Dorsolateral prefrontal cortex (tissue), 122 donors: ENCODE measurements at places on chromosomes 6 and 20. TPM values are rescaled to one million over a fixed set of nuclear protein-coding genes. Genes with fewer than 3 reads are reported as not detected.

Gene MOXD1
- total RNA-seq = 12.1 TPM

Gene ACSS1
- 37.5 TPM for total RNA-seq

Gene DNAH8
- 0.09 TPM for total RNA-seq

Gene MEI4
- 0.20 TPM for total RNA-seq

Gene DEFB123
- not detected for total RNA-seq

Gene WFDC10B
- not detected for total RNA-seq

Gene LY6G6F
- not detected for total RNA-seq

Gene SIGLEC1
- total RNA-seq = 1.1 TPM

GRCh38 chr6:1599469-1599868, 10.2 kb upstream of the FOXC1 start:
- no peak for DNase-seq

GRCh38 chr6:113859349-113860180, 2.4 kb downstream of the MARCKS start:
- DNase-seq = no peak

- DNase-seq = no peak
Measured at GRCh38 chr20:48921883-48922820, 641 bp downstream of the ARFGEF2 start.

- DNase-seq = no peak
Measured at GRCh38 chr6:166488076-166488685, 98.3 kb downstream of the RAMACL start.

DNA sequence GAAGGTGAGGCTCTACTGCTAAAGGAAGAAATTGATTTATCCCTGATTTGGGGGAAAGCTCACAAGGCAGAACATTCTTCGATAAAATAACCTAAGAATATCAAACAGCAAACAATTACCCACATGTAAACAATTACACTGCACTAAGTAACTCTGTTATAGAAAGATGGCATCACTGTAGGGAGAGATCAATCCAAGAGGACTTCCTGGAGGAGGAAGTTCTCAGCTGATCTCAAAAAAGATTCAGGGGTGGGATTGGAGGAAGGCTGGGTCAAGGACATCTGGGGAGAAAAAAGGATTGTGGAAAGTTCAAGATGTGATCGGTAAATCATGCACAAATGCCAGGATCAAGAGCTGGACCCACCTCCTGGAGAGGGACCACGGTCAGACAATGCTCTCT, 361.0 kb upstream of the SULF2 start:
- DNase-seq = no peak

DNA sequence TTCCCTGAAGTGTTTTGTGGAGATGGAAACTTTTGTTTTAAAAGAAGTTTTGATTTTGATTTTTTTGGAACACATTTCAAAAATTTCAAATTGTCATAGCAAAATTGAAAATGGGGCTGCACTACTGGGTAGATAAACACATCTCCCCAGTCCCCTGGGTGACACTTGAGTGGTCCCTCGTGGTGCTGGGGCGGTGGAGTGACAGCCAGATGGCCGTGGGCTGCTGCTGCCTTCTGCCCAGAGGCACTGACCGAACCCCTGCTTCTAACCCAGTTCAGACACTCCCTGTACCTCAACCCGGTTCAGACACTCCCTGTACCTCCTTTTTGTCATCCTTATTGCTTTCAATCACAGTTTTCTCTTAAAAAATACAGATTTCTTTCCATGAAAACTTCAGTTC, 69.9 kb upstream of the SYNJ2 start:
- DNase-seq = no peak

GRCh38 chr6:12431023-12431422, 140.9 kb downstream of the EDN1 start:
- DNase-seq = no peak

- DNase-seq = no peak
Measured at GRCh38 chr6:30331981-30332380, 5.3 kb downstream of the TRIM39 start.

GRCh38 chr20:39878809-39879208, 810.2 kb downstream of the MAFB start:
- no peak for DNase-seq

DNA sequence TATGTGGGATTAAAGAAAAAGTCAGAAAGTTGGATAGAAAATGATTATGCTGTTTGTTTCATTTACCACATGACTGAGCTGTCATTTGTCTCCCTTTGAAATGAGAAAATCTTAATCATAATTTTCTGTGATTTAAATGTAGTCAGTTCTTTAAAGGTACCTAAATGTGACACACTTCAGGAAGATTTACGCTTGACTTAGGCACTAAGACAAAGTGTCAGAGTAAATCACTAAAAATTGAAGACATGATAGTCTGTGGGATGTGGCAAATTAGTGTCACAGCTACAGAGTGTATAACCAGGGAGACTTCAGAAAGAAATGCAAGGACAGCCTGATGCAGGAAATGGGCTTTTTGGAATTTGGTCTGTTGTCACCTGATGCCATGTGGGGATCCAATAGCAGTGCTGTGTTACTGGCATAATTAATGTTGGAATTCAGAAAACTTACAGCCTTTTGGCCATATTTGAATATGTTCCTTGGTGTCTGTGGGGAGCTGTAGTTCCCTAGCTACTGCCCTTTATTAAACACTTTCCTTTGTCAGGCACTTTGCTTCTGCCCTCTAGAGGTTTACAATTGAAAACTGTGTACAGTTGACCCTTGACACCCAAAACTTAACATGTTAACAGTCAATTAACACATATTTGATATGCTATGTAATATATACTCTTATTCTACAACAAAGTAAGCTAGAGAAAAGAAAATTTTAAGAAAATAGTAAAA, 493.8 kb downstream of the UTRN start:
- no peak for DNase-seq

DNA sequence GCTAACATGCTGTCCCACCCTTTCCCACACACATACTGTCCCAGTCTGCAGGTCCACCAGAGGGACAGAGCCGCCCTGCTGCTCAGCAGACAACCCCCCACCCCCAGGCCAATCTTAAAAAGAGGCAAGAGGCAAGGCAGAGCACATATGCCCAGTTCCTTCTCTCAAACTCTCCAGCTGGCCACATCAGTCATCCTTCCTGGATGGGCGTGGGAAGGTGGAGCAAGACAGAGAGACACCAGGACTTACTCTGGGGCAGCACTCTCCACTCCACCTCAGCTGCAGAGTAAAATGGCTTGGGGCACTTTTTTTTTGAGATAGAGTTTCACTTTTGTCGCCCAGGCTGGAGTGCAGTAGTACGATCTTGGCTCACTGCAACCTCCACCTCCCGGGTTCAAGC, 10.8 kb downstream of the MOCS3 start:
- DNase-seq = no peak

- no peak for DNase-seq
Measured at GRCh38 chr20:16013631-16014030, 559.6 kb downstream of the KIF16B start.

GRCh38 chr6:36118550-36119107, 11.7 kb upstream of the MAPK13 start:
- no peak for DNase-seq

GRCh38 chr6:146850238-146850896, 251.6 kb downstream of the ADGB start:
- peak; percentile 22 for DNase-seq

GRCh38 chr6:21208081-21208795, 385.3 kb upstream of the SOX4 start:
- DNase-seq = no peak

- DNase-seq = no peak
Measured at GRCh38 chr20:61052195-61052750, 199.8 kb upstream of the CDH4 start.

DNA sequence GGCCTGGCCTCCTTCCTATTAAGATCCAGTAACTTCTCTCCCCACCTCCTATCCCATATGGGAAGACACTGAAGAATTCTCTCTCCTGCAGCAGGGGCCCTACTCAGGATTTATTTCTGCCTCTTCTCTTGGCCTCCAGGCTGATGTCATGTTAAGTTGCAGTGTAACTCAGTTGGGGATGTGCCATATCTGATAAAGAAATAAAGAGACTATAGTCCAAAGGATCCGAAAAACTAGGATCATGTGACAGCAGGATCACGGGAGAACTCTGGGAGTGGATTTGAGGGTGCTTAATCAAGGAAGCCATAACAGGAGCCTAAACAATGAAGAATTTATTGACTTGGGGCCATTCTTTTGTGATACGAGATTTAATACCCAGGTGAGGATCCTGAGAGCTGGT, 38.5 kb upstream of the TGM6 start:
- DNase-seq = no peak

DNA sequence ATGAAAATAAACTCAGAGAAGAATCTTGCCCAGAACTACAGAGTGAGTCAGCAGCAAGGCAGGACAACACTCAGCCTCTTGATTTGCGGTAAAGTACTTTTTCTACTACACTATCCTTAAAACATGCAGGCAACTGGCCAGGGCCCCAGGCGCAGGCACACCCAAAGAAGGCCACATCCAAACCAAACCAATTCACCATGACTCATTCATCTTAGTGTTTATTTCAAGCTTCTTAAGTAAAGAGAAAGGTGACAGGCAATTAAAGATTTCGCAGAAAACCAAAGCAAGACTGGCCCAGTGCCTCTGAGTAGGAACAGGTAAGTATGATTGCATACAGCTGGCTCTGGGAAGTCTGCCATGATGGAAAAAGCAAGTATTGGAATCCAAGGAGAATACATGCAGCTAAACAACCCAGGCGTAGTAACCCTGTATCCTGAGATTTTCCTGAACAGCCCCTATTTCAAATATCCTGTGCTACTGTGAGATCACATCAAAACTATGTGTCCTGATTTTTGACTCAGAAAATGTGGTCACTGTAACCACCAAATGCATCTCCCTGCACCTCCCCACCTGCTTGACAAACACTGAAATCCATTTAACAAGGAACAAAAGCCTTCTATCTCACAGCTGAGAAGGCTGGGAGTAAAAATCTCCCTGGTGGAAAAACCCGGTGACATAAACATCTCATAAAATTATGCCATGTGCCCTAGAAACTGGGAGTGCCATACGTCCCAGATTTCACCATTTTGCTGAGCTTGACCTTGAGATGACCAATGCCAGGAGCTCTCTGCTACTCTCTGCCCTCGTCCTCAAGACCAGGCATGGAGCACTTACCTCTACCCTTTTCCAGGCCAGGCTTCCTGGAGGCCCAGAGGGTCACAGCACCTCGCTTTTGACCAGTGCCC, 12.4 kb downstream of the WFDC3 start:
- DNase-seq = peak; percentile 60

DNA sequence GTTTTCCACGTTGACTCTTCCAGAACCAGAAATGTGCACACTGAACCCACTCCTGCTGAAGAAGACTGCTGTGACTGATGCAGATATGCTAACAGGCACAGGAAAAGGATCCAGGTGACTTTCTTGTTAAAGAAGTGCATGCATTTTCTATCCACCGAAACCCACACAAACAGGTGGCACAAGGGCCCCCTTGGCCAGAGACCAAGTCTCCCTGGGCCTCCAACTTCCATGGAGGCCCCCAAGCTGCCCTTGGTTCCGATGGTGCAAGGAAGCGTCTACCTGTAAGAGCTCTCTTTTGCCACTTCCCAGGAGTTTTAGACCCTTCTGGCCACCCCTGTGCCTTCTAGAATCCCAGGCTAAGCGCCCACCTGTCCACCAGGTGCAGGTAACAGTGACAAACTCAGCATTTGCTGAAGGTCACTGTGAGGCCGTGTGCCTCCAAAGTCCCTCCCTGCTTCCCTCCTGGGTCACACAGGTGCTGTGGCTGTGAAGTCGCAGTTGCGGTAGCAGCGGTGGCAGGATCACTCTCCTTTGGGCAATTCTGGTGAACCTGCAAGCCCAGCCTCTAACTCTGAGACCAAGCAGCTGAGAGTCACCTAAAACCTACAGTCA, 134.8 kb downstream of the PXDC1 start:
- DNase-seq = no peak

DNA sequence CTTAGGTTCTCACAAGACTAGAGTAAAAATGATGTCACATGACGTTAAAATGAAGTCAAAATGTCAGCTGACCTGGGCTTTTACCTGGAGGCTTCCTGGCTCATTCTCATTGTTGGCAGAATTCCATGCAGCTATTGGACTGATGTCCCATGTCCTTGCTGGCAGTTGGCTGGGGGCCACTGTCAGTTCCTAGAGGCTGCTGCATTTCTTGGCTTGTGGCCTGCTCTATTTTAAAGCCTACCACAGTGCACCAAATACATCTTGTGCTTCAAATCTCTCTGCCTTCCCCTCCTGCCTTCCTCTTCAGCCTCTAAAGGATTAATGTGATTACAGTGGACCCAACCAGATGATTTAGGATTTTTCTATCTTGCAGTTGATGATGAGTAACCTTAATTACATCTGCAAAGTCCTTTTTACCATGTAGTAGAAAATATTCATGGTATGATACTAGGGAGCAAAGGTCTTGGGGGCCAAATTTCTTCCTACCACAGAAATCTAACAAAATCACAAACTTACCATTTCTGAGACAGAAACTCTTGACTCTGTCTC, 81.9 kb downstream of the FIG4 start:
- no peak for DNase-seq

GRCh38 chr20:20365480-20366161, 2.3 kb upstream of the INSM1 start:
- no peak for DNase-seq

GRCh38 chr6:121614115-121614514, 178.7 kb downstream of the GJA1 start:
- DNase-seq = no peak

- DNase-seq = no peak
Measured at GRCh38 chr6:2859185-2859700, 17.6 kb upstream of the SERPINB1 start.

DNA sequence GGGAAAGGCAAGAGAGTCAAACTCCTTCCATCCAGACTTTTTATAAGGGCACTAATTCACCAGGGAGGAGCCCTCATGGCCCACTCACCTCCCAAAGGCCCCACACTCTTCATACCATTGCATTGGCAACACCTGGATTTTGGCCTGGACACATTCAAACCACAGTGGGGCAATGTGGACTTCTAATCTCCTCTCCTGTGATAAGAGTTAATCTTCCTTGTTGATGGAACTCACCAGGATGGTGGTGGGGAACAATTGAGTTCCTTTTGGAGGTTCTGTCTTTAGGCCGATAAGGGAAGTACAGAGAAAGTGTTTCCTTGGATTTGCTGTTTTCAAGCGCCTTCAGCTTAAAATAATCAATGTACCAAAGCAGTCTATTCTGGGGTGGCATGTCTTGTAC, 268.7 kb downstream of the CD83 start:
- DNase-seq = no peak

- no peak for DNase-seq
Measured at GRCh38 chr6:48658915-48659314, 547.9 kb upstream of the PTCHD4 start.

DNA sequence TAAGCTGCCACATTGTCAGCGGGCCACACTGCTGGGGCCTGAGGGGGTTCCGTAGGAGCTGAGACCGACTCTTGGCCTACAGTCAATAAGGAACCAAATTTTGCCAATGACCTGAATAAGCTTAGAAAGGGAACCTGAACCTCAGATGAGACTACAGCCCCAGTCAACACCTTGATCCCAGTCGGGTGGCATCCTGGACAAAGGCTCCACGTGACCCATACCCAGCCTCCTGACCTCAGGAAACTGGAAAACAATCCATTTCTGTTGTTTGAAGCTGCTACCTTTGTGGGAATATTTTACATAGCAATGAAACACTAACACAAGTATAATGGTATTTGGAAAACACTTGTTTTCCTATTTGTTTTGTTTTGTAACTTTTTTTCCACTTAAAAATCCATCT, 179.9 kb upstream of the RALGAPA2 start:
- no peak for DNase-seq

GRCh38 chr20:36312724-36313441, 6.7 kb downstream of the DLGAP4 start:
- peak; percentile 3 for DNase-seq
